ENCODE measurements at places on chromosomes 7 and 10. TPM values are rescaled to one million over a fixed set of nuclear protein-coding genes. Genes with fewer than 3 reads are reported as not detected.
A peak's percentile ranks its signal among the peaks of the same experiment; 100 is the strongest.

DNA sequence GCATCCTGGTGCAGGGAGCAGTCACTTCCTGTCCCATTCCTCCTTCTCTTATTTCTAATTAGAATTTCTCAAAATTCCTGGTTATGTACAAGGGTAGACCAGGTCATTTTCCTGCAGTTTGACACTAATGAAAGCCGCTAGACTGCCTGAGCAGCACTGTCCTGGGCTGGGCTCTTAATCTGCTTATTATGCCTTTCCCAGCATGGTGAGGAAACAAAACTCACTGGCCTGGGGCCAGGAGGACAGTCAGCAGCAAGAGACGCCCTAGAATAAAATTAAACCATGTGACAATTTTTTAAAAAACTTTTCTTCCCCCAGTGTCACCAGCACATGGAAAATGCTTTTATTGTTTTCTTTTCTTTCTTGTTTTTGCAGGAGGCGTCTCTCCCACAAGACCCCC, 647.5 kb downstream of the TYW1 start:
- no peak for DNase-seq

DNA sequence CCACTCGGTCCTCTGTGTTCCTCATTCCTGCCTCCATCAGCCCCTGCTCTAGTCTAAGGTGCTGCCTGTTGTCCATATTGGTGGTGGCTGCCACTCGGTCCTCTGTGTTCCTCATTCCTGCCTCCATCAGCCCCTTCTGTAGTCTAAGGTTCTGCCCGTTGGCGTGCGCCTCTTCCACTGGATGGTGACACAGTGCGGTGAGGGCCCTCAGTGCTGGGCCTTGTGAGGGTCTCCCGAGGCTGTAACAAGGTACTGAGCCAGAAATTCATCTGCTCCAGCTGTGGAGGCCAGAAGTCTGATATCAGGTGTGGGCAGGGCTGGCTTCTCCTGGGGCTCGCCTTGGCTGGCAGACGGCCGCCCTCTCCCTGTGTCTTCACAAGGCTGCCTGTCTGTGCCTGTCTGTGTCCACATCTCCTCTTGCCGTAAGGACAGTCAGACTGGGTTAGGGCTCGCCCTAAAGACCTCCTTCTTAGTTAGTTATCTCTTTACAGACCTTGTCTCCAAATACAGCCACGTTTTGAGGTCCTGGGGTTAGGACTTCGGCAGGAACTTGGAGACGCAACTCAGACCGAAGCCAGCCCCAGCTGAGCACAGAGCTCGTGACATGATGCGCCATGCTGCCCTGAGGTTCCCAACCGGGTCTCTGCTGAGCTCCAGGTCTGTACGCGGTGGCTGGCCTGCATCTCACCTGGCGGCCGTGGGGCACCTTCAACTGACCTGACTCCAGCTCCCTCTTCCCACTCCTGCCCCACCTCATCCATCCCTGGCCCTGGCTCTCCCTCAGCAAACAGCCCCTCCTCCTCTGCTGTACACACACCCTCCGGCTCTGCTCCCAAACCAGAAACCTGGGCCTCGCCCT, 181.4 kb upstream of the SHH start:
- DNase-seq: no peak

DNA sequence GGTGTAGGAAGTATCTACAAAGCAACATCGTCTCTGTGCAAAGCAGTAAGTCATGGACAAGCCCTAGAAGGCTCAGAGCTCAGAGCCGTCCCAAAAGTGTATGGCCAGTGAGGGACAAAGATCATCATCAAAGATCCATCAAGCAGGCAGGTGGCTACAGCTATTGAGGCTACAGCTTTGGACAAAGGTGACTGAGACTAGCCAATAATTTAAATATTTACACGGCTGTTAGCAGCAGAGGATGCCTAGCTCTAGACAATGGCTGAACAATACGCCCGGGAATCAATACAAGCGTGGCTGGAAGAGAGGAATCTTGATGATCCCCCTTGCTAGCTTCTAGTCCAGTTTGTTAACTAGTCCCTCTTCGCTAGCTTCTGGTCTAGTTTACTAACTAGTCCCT, 17.9 kb downstream of the NMT2 start:
- no peak for DNase-seq

The ADCYAP1R1 gene
- 1.2 TPM for polyA plus RNA-seq

DNA sequence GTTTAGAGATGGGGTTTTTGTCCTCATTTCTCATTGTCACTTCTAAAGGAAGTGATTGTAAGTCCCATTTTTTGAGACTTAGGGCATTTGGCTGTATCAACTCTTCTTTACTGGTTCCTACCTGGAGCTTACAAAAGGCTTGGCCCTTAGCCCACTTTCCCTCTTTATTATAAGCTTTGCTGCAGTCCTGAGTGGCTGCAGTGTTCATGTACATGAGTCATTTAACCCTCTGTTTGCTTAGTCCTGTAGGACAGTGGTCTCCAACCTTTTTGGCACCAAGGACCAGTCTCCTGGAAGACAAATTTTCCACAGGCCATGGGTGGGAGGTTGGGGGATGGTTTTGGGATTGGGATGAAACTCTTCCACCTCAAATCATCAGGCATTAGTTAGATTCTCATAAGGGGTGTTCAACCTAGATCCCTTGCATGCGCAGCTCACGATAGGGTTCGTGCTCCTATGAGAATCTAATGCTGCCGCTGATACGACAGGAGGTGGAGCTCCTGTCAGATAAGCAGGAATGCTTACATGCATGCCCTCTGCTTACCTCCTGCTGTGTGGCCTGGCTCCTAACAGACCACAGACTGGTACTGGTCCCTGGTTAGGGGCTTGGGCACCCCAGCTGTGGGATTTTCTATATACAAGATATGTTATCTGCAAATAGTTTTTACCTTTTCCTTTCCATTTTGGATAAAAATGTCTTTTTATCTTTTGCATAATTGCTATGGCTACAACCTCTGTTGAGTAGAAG, 99.7 kb downstream of the CCSER2 start:
- no peak for DNase-seq

DNA sequence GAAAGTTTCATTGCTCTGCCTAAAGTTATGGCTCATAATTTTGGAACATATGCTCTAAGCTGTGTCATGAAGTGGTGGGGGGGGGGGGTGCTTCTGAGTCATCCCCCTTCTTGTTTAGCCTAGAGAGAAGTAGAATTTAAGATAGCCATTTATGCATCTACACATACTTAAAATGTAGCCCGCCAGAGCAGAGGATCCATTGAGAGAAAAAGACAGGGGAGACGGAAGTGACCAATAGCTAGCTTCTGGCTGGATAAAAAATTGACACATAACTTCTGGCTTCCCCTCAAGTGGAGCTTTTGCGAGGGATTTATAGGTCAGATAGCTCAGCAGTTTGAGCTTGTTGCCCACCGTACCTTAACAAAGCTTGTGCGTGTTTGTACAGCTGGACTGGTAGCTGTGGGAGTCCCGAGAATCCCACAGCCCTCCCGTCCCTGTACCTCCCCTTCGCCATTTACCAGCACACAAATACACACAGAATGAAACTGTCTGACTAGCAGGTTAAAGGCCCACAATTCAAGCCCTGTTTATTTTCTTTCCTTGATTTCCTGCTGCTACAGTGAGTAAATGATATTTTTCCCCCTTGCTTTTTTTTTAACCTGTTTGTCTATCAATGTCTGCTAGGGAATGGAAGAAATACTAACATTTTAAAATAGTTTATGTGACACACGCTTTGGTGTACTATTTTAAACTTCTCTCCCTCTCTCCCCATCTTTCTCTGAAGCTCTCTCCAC, 232.6 kb upstream of the FERD3L start:
- peak; percentile 18 for DNase-seq

The CARD11 gene
- polyA plus RNA-seq: 2.4 TPM

GRCh38 chr7:24727154-24728120, 29.8 kb downstream of the GSDME start:
- no peak for DNase-seq

DNA sequence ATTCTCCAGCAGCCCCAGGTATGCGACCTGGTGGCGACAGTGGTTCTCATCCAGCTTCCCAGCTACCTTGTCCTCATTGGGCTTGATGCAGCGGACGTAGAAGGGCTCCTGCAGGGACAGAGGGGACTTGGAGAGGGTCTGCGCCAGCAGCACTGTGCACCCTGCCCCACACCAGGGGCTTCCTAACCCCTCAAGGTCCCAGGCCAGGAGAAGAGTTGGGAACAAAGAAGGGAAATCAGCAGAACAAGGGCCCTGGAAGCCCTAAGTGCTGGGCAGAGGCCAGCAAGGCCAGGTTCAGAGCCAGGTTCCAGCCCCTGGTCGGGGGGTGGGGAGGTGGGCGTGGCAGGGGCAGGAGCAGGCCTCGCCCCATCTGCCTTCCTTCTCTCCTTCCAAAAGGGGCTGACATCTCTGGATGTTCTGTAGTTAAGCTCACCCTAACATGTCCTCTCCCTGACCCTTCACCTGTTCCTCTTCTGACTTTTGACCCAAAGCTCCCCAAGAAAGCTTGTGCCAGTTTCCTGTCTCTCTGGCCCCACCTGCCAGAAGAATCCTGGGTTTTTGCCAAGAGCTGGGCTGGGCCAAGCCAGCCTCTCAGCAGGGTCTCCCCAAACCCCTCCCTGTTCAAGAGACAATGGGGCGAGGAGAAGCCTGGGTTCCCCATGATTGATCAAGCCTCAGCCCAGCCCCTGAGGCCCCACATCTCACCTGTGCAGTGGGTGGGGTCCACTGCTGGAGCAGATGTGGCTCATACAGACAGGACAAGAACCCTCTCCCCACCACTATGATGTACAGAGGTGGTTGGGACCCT, 11.9 kb downstream of the MYO1G start:
- no peak for DNase-seq

- DNase-seq: no peak
Observed at GRCh38 chr7:101575721-101576120, 53.4 kb downstream of the MYL10 start.

- DNase-seq: no peak
Observed at GRCh38 chr7:80923211-80923612, 4.4 kb upstream of the SEMA3C start.

DNA sequence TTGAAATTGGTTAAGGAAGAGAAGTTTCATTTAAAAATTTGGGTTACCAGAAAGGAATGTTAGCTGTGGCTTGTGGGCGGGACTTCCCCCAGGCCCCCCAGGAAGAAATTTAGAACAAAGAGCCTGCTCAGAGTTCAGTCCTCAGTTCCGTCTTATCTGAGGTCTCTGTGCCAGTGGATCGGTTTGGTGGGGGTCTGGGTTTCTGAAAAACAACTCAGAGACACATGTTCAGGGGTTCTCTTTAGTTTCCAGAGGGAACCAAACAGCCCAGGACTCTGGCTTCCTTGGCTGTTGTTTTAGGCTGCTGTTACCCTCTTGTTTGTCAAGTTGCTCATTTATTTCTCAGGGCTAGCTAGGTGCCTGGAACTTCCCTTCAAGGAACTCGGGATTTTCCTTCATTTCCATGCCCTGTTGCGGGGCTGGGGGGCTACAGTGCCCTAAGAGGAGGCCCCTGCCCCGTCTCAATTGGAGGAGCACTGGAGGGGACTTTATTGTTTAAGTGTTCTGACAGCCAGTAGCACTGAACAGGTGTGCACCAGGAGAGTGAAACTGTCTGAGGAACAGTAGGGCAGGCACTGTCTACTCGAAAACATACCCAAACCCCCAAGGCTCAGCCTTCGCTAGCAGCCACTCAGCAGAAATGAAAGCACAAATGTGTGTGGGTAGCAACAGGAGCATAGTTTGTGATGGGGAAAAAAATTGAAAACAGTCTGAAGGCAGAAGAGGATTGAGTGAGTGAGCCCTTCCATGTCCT, 59.9 kb downstream of the ALOX5 start:
- DNase-seq: no peak

The RET gene
- polyA plus RNA-seq: 25.6 TPM

GRCh38 chr7:66307591-66308215, 102.6 kb downstream of the TPST1 start:
- DNase-seq: no peak

- no peak for DNase-seq
Observed at GRCh38 chr7:28558236-28558635, 145.9 kb downstream of the CREB5 start.

DNA sequence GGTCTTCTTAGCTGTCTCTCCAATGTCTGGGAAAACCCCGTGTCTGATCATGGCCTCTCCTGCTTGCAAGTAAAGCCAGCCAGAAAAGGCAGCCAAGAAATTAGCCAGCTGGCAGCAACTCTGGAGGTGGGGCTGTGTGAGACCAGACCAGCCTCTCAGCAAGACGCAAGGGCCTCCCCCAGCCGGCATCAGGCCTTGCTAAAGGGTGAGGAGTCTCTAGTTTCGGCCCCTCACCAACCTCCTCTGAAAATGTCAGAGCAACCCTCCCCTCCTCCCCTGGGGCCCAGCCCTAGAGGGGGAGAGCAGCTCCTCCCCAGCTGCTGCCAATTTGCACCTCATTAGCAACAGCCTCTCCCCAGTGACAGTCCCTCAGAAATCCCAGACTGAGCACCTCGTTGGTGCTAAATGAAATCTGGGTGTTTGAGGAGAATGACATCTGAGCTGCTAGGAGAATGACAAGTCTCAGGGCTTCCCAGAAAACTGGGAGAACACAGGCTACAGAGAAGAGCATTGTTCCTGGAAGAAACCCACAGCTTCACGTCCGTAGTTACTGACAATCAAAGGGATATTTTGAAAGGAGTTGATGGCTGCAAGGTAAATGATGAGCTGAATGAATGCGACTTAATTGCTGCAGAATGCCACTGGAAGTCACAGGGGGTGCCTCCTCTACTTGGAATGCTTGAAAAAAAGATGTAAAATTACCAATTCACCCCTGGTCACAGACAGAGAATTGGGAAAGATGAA, 25.9 kb downstream of the DGKI start:
- peak; percentile 11 for DNase-seq

The EVX1 gene
- polyA plus RNA-seq: not detected

- no peak for DNase-seq
Observed at GRCh38 chr10:95242581-95243317, 48.1 kb downstream of the PDLIM1 start.

- no peak for DNase-seq
Observed at GRCh38 chr10:125226005-125226404, 65.6 kb upstream of the CTBP2 start.

The IL15RA gene
- 2.4 TPM for polyA plus RNA-seq

- no peak for DNase-seq
Observed at GRCh38 chr7:118492466-118492865, 268.0 kb downstream of the ANKRD7 start.

GRCh38 chr7:133646472-133647315, 393.8 kb downstream of the EXOC4 start:
- no peak for DNase-seq

- no peak for DNase-seq
Observed at GRCh38 chr10:1673568-1674345, 63.6 kb downstream of the ADARB2 start.

DNA sequence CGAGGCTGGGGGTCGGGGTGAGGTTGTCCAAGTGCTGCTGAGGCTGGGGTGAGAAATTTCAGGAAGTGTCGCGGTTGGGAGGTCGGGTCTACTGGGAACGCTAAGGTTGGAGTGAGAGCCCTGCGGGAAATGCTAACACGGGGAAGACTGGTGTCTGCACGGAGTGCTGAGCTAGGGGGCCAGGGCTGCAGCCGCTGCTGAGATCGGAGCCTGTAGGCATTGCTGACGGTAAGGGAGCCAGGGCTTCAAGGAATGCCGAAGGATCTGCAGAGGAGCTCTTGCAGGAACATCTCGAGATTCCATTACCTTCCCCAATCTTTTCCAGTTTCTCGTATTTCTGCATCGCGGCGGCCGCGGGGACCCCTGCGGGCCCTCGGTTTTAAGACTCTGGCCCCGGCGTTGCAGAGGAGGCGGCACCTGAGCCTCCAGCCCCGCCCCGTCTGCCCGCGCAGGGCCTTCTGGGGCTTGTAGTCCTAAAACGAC, at the start of gene CDK5:
TSS of gene CDK5 (minus strand) at position 392 of the 483 bp plus-strand sequence. CDS start at position 343, 49 bp downstream.
- DNase-seq: no peak

The PLXDC2 gene
- polyA plus RNA-seq: 34.0 TPM

Measured in right renal pelvis (tissue), 4 donors.